ENCODE measurements at places on chromosomes 6 and 20.
A peak's percentile ranks its signal among the peaks of the same experiment; 100 is the strongest.

DNA sequence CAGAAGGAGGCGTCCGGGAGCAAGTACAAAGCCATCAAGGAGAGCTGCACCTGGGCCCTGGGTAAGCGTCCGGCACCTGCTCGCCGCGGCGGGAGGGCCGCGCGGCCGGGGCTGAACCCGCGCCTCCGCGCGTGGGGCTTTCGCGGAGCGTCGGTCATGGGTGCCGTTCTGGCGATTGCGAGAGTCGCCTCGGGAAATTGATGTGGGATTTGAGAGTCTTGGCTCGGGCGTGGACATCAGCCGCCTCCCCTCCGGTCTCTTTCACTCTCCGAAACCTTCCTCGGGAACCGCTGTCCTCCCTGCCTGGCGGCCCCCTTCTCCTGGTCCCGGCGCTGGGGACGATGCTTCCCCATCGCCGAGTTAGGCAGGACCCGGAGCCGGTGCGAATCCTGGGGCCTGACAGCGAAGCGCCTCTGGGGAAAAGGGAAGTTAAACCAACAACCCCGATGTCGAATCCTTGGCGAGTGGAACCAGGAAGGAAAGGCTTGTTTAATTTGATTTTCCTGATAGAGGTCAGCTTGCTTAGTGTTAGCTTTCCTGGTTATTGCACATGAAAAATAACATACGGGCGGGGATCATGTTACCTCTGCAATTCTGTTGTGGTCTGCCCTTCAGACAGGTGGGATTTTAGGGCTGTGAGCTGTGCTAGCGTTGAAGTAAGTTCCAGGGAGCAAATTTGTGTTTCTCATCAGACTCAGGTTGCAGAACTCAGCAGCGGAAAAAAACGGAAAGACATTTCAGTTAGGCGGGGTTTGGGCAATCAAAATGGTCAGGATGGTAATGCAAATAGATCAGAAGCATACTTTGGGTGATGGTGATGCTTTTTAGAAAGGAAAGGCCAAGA is 594 bp downstream of the ARFGEF3 start:
- DNase-seq, result peak; percentile 83

DNA sequence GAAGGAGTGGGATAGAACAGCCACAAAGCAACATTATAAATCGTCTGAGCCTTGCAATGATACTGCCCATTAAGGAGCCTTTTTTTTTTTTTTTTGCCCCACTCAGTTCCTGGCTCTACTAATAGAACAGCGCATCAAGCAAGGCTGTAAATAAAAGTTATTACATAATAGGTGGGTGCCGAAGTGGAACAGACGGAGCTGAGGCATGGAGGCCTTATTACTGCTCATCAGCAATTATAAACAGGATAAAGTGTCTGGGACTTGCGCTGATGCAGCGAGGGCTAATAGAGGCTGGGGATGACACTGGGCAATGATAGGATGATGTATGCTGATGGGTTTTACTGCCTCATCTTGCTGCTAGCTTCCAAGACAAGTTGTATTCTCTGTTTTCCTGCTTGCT is 272.1 kb downstream of the ZFAND3 start:
- no peak for DNase-seq

DNA sequence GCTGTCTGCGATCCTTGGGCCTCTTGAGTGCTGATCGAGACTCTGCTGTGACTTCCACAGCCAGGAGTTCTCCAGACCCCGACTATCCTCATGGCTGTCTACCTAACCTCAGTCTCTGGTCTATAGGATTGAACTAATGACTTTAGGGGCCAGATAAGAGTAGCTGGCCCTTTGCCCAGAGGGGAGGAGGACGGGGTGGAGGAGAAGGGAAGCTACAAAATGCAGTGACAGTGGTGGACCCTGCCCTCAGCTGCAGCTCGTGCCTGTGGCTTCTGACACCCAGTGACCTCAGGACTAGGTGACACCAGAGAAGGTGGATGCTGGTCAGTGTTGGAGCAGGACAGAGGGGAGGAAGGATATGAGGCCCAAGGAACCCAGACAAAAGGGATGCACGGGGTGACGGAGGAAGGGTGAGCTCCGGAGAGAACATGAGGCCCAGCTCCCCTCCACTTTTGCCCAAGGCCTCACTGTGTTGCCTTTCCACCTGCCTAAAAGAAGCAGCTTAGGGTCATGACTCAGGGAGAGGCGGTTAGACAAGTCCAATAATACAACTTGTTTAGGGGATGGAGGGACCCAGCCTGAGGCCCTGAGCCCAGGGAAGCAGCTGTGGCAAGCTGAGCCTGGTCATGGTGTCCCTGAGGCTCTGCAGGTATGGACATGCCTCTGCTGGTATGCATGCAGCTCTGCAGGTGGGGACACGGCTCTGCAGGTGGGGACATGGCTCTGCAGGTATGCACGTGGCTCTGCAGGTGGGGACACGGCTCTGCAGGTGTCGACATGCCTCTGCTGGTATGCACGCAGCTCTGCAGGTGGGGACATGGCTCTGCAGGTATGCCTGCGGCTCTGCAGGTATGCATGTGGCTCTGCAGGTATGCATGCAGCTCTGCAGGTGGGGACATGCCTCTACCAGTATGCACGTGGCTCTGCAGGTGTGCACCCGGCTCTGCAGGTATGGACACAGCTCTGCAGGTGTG is 67.7 kb downstream of the SYNJ2 start:
- no peak for DNase-seq

DNA sequence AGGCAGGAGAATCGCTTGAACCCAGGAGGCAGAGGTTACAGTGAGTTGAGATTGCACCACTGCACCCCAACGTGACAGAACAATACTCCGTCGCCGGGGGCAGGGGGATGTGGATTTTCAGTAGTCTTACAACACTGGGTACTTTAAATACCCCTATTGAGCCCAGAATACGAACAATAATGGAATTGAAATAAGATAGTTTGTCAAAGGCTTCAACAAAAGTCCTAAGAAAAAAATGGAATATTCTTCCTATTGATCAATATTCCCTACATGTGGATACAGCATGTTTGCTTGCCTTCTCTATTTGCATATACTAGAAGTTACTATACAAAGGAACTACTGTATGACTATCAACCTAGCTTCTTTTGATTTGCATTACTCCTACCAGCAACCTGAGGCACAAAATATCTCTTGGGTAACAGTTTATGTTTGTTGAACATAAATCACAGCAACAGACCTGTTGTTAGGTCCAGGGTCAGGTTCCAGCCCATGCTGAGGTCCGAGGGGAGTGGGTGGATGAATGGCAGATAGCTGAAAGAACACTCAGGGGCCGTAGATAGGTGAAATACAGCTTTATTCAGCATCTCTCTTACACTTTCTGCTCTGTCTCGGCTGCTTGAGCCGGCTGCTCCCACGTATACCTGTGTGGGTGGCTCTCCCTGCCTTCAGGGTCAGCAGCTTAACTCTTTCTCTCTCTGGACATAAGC is 23.8 kb downstream of the MAN1A1 start:
- no peak for DNase-seq

DNA sequence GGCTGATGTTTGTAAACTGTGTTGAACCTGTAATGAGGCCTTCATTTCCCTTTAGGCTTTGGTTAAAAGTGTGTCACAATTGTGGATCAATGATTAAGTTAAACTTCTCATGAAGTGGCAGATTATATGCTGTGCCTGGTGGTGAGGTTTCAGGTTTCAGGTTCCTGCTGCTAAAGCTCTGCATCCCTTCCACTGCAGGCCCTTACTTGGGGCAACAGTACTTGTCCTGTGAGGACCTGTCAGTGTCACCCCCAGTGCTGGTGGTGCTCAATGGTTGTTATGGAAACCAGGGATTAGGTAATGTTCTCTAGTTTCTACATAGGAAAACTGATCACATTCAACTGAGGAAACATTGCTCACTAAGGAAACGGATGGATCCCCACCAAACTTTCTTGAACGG is 18.5 kb downstream of the RPP21 start:
- no peak for DNase-seq

DNA sequence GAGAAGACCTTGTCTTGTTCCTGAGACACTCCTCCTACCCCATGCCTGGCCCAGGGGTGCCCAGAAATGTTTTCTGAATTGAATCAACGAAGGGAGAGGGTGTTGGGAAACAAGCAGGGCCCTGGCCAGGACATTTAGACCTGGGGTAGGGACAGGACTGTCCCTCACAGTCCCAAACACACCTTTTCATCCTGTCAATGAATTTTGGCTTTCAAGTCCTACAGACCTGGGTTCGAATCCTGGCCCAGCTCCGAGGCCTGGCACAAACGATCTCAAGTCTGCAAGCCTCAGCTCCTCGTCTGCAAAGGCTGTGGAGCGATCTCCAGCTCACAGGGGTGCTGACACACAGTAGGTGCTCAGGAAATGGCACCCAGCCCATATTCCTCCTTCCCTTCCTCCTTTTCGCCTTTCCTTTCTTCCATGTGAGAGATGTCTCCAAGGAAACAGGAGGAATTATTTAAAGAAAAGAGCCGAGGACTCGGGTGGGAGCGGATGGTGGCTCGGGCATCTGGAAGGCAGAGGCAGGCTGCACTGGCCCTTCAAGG is 7.3 kb upstream of the DLGAP4 start:
- DNase-seq, result no peak

GRCh38 chr20:54058420-54059139 is 11.8 kb downstream of the BCAS1 start:
- no peak for DNase-seq

DNA sequence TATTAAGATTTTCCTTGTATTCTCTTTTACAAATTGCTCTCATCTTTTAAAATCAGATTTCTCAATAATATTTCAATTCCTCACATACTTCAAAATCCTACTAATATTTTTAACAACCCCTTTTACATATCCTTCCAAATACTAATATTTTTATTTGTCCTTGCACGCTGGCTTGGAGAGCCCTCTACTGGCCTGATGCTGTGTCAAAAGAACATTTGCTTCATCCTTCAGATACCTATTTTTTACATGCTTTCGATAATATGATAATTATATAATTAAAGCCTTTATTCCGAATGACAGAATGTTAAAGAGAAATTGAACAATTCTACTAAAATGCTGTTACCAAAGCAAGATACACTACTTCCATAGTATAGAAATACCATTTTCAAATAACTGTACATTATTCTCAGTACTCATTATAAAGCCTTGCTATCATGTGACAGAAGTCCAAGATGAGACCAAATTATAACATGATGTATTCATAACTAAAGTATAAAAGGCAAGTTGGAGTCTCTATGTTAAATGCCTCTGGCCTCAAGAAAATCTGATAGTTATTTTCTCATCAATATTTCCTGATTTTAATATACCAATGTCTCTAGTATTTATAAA is 39.0 kb upstream of the PLN start:
- no peak for DNase-seq

DNA sequence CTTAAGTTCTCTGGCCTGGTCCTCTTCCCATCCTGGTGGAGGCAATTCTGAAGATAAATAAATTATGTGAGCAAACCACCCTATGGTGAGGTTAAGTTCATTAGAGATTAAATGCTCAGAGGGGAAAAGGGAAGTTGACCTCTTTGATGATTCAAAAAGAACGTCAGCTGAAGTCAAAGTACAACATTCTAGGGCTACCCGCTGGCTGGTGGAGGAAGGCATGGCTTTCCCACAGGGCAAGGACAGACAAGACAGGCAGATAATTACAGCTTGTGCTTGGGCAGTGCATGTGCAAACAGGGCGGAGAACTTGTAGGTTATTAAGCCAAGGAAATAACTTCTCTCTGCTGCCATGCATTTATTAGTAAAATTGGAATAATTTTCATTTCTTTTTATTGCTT is 91.0 kb upstream of the SLC24A3 start:
- no peak for DNase-seq

GRCh38 chr6:15790116-15790515 is 127.3 kb upstream of the DTNBP1 start:
- no peak for DNase-seq

DNA sequence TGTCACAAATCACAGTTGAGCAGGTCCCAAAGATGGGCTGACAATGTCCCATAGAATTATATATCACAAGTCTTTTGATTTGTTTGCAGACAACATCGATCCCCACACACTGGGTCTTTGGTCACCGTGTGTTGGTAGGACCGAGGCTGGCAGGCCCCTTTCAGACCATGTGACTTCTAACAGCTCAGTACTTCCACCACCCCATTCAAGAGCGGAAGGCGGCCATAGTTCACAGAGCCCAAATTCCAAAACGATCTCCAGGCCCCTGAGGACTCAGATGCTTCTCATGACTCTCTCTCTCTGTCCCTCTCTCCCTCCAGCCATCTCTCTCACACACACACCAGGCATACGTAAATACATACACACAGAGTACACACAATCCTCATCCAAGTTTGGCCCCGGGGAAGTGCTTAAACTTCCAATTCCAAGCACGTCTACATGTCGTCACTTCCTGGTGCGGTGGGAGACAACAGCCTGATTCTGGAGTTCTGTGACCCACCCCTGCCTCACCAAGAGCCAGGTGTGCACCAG is 155.9 kb upstream of the INSM1 start:
- no peak for DNase-seq

GRCh38 chr6:137390334-137390733 is 103.9 kb downstream of the OLIG3 start:
- DNase-seq, result peak; percentile 56

DNA sequence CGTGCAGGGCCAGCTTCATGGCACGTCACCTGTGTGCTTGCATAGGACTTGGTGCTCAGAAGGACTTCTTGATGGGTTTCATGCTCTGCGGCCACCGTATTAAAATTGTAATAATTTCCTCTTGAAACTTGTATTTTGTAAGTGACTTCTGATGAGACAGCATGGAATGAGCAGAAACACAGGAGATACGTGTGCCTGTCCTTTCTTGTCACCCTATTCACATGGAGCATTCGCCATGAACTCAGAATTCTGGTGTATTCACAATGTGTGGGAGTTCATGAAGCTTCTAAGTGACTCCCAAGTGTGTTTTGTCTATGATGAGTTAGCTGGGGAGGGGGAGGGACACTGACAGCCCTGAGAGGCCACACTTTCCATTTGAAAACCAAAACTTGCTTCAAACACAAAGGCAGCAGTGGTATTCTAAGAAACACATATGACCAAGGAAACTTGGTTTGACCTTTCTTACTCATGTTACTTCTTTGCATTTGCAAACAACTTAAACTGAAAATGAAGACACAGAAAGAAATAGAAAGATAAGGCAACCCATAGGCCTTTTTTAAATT is 92.1 kb upstream of the NEDD9 start:
- no peak for DNase-seq

DNA sequence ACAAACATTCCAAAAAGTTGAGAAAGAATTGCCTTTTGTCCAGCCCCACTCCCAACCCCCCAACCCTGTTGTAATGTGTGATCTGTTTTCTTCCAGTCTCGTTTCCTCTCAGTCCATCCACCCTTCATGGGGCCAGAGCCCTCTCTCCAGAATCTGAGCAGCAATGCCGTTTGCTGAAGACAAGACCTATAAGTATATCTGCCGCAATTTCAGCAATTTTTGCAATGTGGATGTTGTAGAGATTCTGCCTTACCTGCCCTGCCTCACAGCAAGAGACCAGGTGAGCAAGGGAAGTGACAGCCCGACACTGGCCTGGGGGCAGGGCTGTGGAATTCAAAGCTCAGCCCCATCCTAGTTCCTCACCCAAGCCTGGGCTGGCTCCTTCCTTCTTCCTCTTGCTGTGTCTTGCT is 7.8 kb downstream of the MAVS start:
- no peak for DNase-seq

DNA sequence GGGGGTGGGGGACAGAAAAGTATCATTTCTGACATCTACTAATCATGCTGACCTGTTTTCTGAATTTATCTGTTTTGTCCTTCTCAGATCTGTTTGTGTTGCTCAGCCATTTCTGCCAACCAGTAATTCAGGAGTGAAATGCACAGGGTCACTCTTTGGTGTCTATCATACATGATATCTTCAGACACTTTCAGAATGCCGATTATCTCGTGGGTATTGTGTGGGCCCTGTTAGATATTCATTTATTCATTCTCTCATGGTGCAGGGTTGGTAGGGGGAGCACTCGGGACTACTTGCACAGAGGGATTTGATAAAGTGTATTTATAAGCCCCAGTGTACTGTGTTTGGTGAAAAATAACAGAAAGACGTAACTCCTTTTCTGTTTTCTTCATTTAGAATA is 101.2 kb upstream of the CITED2 start:
- DNase-seq, result peak; percentile 19
